ENCODE measurements at places on chromosomes 16 and 17.

GRCh38 chr17:29219378-29220047, 27.1 kb upstream of the CRYBA1 start:
- no peaks in the 10 kb centered on the region for H3K27me3 ChIP-seq
- no peak overlapping the region for H3K4me3 ChIP-seq
- DNase-seq = peak; percentile 82
- H3K36me3 ChIP-seq = no peaks in the 10 kb centered on the region
- no peaks in the 10 kb centered on the region for H3K4me1 ChIP-seq

GRCh38 chr17:8966926-8967325, 1.4 kb upstream of the PIK3R5 start:
- no peaks in the 10 kb centered on the region for H3K27me3 ChIP-seq
- H3K36me3 ChIP-seq = no peaks in the 10 kb centered on the region
- H3K4me3 ChIP-seq = no peak overlapping the region
- no peaks in the 10 kb centered on the region for H3K4me1 ChIP-seq
- DNase-seq = no peak
- H3K27ac ChIP-seq = no peak overlapping the region

- H3K4me1 ChIP-seq = peaks cover 9% of the 10 kb centered on the region
- H3K27ac ChIP-seq = no peak overlapping the region
- DNase-seq = no peak
- no peaks in the 10 kb centered on the region for H3K36me3 ChIP-seq
- H3K27me3 ChIP-seq = peaks cover 7% of the 10 kb centered on the region
- H3K4me3 ChIP-seq = no peak overlapping the region
Measured at GRCh38 chr17:39813631-39814030, 50.5 kb downstream of the IKZF3 start.

GRCh38 chr17:8222380-8222629, 11.9 kb upstream of the AURKB start:
- peaks cover 10% of the 10 kb centered on the region for H3K4me1 ChIP-seq
- H3K4me3 ChIP-seq = peak overlapping the region; percentile 82
- peak overlapping the region; percentile 91 for H3K27ac ChIP-seq
- no peaks in the 10 kb centered on the region for H3K27me3 ChIP-seq

DNA sequence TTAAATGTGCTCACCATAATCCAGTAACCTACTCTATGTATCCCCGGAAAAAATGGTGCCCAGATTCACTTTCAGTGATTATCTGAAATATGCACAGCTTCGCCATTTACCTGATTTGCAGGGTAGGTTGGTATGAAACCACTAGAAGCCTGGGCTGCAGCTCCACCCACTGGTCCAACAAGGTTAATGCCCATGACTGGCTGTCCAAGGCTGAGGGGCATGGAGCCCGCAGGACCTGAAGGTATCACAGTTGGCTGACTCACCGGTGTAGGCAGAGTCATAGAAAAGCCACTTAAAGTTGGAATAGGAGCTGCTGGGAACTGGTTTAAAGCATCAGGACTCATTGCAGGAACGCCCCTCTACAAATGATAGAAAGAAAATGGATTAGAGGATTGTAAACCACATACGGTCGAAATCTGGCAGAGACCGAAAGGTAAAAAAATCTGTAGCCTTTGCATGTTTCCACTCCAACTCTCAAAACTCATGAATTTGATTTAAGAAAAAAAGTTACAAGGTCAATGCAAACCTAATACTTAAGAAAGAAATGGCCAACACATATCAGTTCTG, 38.6 kb downstream of the SYNRG start:
- peak; percentile 90 for DNase-seq
- H3K27ac ChIP-seq = no peak overlapping the region
- H3K4me1 ChIP-seq = peaks cover 5% of the 10 kb centered on the region
- no peak overlapping the region for H3K4me3 ChIP-seq
- no peaks in the 10 kb centered on the region for H3K27me3 ChIP-seq

DNA sequence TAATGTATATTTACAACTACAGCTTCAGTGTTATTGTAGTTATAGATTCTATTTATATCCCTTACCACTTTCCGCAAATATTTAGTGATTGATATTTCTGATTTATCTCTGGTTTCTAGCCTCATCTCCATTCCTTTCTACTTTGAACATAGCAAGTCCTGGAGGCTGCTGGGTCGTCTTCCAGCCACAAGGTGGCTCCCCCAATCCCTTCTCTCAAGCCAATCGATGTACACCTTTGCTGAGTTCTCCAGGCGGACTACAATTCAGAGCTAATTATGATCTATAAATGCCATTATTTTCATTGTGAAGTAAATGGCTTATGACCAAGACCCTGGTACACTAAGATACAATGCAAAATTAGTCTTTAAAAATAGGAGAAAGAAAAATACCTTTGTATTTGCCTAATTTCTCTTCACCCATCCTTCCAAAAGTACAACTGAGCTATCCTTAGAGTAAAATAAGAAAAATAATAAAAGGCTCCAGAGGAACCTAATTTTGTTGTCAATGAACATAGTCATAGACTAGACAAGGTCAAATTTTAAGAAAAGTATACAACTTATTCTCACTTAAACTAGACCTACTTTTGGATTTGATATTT, 122.1 kb downstream of the SKAP1 start:
- no peak overlapping the region for H3K4me3 ChIP-seq
- no peak overlapping the region for H3K27ac ChIP-seq
- peaks cover 39% of the 10 kb centered on the region for H3K27me3 ChIP-seq
- H3K4me1 ChIP-seq = no peaks in the 10 kb centered on the region

DNA sequence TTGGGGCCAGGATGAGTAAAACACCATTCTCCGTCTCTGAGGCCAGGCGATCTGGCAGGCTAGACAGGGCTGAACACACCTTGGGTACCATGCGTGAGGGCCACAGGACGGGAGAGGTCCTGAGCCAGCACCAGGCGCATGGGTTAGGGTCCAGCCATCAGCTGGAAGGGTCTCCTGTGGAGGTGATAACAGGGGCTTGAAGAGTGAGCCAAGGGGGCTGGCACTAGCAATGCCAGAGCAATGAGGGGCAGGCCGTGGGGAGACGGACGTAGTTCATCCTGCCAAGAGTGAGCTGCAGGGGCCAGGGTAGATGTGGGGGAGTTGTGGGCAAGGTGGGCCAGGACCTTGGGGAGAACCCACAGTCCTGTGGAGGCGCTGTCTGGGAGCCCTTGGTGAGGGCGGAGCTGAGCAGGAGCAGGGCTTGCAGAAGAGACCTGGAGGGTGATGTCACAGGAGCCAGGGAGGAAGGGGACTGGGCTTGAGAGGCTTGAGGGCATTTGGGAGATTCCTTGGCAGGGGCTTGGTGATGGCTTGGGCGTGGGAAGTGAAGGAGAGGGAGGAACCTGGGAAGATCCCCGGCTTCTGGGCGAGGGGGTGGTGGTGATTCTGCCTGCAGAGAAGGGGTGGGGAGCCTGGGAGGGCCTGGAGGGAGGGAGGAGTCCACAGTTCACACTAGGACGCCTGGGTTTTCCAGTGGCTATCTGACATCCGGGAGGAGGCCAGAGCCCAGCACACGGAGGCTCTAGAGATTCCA, 6.3 kb upstream of the NPTX1 start:
- H3K4me3 ChIP-seq = no peak overlapping the region
- no peaks in the 10 kb centered on the region for H3K36me3 ChIP-seq
- DNase-seq = no peak
- H3K27ac ChIP-seq = no peak overlapping the region

GRCh38 chr17:4722678-4723240, 8.5 kb upstream of the MED11 start:
- peaks cover 12% of the 10 kb centered on the region for H3K4me1 ChIP-seq
- H3K36me3 ChIP-seq = no peaks in the 10 kb centered on the region
- no peak for DNase-seq
- no peaks in the 10 kb centered on the region for H3K27me3 ChIP-seq

- DNase-seq = no peak
- no peaks in the 10 kb centered on the region for H3K4me1 ChIP-seq
- no peak overlapping the region for H3K4me3 ChIP-seq
- peaks cover 11% of the 10 kb centered on the region for H3K36me3 ChIP-seq
- H3K27ac ChIP-seq = no peak overlapping the region
- H3K27me3 ChIP-seq = no peaks in the 10 kb centered on the region
Measured at GRCh38 chr17:76417499-76418143, 33.2 kb downstream of the SPHK1 start.

DNA sequence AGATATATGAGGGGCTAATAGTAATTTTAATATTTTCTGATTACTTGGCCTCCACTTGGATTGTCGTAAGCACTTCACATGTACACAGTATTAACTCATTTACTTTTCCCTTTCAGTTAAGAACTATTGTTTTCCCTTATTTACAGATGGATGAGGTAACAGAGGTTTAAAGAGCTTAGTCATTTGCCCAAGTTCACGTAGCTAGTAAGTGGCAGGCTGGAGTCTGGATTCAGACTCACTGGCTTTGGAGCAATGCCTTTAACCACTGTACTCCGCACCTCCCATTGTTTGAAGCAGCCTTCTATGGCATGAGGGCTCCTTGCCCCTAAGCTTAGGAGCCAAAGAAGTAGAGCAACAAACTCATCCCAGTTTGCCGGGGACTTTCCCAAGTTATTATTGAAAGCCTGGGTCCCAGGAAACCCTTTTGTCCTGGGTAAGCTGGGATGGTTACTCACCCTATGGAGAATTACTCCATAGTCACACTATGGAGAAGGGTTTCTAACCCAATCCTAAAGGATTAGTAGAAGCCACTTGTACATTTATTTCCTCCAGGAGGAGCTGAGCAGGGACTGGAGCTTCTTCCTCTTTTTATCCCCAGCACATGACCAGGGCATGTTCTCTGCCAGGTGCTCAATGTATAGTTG, 12.3 kb downstream of the FOXL1 start:
- no peaks in the 10 kb centered on the region for H3K27me3 ChIP-seq
- no peak overlapping the region for H3K4me3 ChIP-seq
- H3K4me1 ChIP-seq = peaks cover 40% of the 10 kb centered on the region
- no peaks in the 10 kb centered on the region for H3K36me3 ChIP-seq

- H3K27me3 ChIP-seq = no peaks in the 10 kb centered on the region
- DNase-seq = peak; percentile 69
- peaks cover 3% of the 10 kb centered on the region for H3K36me3 ChIP-seq
Measured at GRCh38 chr17:55005520-55005919, 37.0 kb downstream of the STXBP4 start.

- no peaks in the 10 kb centered on the region for H3K4me1 ChIP-seq
- H3K36me3 ChIP-seq = 0 out of 2 replicates have a peak, but pooled peaks cover 3% of the 10 kb centered on the region
- no peak overlapping the region for H3K27ac ChIP-seq
Measured at GRCh38 chr16:16071631-16072244, 122.3 kb downstream of the ABCC1 start.

- H3K4me1 ChIP-seq = peaks cover 33% of the 10 kb centered on the region
- H3K27me3 ChIP-seq = no peaks in the 10 kb centered on the region
- no peak overlapping the region for H3K4me3 ChIP-seq
- peak overlapping the region; percentile 64 for H3K27ac ChIP-seq
- peak; percentile 45 for DNase-seq
Measured at GRCh38 chr16:75319513-75320411, 68.3 kb upstream of the BCAR1 start.

GRCh38 chr17:27818401-27819105, 18.2 kb upstream of the NOS2 start:
- no peaks in the 10 kb centered on the region for H3K27me3 ChIP-seq
- no peak for DNase-seq
- peaks cover 10% of the 10 kb centered on the region for H3K4me1 ChIP-seq
- H3K4me3 ChIP-seq = no peak overlapping the region
- no peak overlapping the region for H3K27ac ChIP-seq

DNA sequence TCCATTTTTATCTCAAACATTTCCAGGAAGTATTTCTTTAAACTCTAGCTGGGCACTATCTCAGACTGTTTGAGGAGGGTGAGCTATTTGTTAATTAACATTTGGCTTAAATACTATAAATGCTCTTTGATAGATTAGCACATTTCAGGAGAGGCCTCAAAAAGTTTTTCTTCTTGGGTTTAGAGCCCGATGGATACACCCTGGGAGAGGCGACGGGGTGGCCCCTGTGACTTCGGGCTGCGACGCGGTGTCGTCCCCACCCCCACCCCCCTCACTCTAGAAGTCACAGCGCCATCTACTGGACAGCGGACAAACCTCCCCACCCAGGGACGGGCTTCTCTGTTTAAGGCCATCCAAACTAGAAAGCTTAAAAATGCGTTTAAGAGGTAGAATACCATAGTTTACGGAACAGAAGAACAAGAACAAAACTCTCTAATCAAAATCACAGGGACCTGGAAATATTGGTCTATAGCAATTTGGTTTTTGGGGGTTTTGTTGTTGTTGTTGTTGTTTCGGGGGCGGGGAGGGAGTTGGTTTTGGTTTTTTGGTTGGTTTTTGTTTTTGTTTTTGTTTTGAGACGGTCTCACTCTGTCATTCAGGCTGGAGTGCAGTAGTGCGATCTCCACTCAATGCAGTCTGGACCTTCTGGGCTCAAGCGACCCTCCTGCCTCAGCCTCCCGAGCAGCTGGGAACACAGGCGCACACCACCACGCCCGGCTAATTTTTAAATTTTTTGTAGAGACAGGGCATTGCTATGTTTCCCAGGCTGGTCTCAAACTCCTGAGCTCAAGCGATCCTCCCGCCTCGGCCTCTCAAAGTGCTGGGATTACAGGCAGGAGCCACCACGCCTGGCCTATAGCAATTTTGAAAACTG, 254.4 kb downstream of the C16orf95 start:
- no peaks in the 10 kb centered on the region for H3K27me3 ChIP-seq
- DNase-seq = peak; percentile 73
- H3K36me3 ChIP-seq = no peaks in the 10 kb centered on the region
- peaks cover 7% of the 10 kb centered on the region for H3K4me1 ChIP-seq

DNA sequence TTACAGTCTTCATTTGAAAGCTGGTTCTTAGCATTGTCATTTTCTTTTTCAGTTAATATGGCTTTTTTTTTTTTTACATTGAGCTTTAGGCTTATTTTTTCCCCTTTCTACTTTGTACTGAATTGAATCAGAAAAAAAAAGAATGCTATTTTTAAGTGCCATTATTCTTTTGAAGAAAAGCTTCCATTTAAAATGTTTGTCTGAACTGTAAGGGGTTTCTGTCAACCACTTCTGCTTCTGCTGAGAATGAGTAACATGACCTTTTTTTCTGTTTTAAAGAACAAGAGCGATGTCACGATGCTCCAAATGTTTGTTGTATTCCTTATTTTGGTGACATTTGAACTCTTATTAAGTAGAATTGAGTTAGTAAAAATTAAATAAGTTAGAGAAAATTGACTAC, 50.0 kb downstream of the MRTFB start:
- H3K27me3 ChIP-seq = no peaks in the 10 kb centered on the region
- no peak overlapping the region for H3K4me3 ChIP-seq
- H3K27ac ChIP-seq = no peak overlapping the region
- H3K4me1 ChIP-seq = peaks cover 6% of the 10 kb centered on the region
- no peaks in the 10 kb centered on the region for H3K36me3 ChIP-seq

- peak overlapping the region; percentile 4 for H3K4me3 ChIP-seq
- no peaks in the 10 kb centered on the region for H3K27me3 ChIP-seq
- peak; percentile 41 for DNase-seq
- H3K36me3 ChIP-seq = no peaks in the 10 kb centered on the region
- H3K4me1 ChIP-seq = peaks cover 3% of the 10 kb centered on the region
Measured at GRCh38 chr17:81018044-81018802, 16.7 kb upstream of the BAIAP2 start.

- no peak overlapping the region for H3K4me3 ChIP-seq
- no peaks in the 10 kb centered on the region for H3K27me3 ChIP-seq
- no peak overlapping the region for H3K27ac ChIP-seq
- H3K4me1 ChIP-seq = no peaks in the 10 kb centered on the region
Measured at GRCh38 chr17:45040459-45040858, 11.0 kb downstream of the DCAKD start.

- no peak for DNase-seq
- peak overlapping the region; percentile 43 for H3K27ac ChIP-seq
- H3K36me3 ChIP-seq = 0 out of 2 replicates have a peak, but pooled peaks cover 1% of the 10 kb centered on the region
- peak overlapping the region; percentile 85 for H3K4me3 ChIP-seq
- H3K4me1 ChIP-seq = peaks cover 16% of the 10 kb centered on the region
Measured at GRCh38 chr16:2970563-2970962, 1.4 kb downstream of the PAQR4 start.

GRCh38 chr16:85285681-85286065, 173.4 kb upstream of the CIBAR2 start:
- no peaks in the 10 kb centered on the region for H3K4me1 ChIP-seq
- H3K27ac ChIP-seq = no peak overlapping the region
